HCEC 1CT (cell line): ENCODE measurements at places on chromosomes 6 and 20.

DNA sequence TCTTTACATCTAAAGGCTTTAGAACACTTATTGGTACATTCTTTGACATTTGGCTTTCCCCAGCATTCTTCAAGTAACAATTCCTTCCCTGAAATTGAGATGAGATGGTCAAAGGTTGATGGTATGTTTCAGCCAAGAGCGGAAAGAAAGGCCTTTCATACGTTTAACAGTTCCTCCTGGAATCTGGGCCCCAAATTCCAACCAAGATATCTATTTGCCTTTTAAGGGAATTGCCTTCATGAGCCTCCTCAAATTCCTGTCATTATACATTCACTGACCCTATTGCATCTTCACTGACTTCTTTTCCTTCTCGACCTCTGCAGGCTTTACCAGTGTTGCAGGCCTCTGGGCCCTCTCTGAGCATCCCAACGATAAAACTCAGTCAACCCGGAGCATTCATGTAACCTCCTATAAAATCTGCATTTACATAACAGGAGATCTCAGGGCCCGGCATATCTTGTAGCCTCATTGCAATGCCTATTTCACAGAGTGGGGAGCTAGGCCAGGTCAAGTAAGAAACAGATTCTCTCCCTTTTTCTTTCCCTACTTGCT, 18.3 kb upstream of the WFDC9 start:
- no peak for DNase-seq

DNA sequence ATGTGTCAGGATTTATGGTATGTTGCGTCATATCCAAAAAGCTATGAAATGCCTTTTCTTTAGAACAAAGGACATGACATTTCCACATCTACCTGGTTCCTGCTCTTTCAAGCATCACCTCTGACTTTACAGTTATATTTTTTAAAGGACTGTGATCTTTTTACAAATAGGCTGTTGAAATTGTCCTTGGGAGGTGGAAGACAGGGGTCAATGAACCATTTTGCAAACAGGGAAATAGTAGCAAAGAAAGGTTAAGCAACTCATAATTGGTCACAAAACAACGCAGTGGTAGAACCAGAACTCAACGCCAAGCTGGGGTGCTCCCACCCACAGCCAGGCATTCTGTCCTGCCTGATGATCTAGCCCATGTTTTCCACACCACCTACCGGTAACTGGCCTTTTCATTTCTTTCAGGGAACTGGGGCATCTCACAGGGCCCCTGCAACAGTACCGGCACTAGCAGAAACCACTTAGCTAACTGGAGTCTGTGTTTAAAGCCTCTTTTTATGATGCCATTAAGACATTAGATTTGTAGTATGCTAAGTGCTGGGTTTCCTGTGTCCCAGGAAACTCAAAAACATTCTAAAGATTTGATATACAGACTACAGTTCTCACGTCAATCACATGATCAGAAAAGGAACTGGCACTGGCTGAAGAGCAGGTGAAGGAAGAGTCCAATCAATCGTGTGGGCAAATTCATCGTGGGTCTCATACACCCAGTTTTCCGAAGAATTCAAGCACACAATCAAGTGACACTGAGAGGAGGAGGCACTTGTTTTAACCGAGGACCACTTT, 13.9 kb downstream of the ZNF217 start:
- peak; percentile 51 for DNase-seq

DNA sequence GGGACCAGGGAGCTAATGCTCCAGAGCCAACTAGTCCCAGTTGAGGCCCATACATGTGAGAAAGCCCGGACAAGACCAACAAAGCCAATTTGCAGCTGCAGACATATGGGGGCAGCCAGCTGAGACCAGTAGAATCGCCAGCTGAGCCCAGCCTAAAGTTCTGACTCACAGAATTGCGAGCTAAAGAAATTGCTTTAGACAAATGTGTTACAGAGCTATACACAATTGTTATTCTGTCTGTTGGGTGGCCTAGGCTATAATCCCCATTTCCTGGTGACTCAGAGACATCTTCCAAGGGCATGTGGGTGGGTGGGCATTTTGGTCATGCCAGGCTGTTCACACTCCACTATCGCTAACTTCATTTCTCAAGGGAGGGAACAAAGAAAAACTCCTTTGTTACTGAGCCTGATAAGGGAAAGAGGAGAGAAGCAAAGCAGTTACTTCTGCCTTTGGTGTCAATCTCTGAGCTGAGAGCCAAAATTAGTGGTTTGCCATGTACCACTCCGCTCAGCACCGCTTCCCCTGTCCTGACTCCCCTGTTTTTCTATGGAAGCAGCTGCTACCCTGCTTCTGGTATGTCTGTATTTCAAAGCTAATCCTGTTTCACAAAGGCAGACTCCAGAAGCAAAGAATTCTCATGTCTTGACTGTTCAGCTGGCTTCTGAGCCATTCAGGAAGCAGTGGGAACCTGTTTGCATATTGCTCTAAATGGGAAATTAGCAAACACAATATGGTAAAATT, 26.1 kb downstream of the SCP2D1 start:
- DNase-seq, result no peak

DNA sequence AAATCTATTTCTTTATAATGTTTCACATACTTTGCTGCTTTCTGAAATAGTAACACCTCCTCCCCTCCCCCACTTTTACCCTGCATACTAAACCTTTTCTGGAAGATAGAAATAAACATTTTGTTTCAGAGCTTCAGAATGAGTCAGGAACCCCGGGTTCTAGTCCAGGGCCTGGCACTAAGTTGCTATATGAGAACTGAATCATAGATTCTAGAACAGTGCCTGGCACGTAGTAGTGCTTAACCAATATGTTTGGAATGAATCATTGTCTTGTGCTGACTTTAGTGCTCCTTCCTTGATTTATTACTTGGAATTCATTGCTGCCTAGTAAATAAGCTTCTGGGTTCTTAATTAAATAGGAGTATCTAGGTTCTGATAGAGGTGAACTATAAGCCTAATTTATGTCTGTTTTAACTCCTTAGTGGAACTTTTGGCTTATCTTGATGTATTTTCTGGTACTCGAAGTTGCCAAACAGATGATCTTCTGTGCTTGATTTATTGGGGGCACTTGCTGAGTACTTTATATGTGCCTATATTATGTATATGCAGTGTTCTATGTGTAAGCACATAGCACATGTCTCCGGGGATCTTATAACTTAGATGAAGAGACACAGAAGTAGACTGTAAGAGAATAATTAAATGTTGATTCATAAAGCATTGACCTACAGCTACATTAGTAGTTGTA, 18.6 kb downstream of the TAB2 start:
- peak; percentile 90 for DNase-seq

GRCh38 chr6:148440877-148441453, 98.3 kb downstream of the SASH1 start:
- DNase-seq, result peak; percentile 84

DNA sequence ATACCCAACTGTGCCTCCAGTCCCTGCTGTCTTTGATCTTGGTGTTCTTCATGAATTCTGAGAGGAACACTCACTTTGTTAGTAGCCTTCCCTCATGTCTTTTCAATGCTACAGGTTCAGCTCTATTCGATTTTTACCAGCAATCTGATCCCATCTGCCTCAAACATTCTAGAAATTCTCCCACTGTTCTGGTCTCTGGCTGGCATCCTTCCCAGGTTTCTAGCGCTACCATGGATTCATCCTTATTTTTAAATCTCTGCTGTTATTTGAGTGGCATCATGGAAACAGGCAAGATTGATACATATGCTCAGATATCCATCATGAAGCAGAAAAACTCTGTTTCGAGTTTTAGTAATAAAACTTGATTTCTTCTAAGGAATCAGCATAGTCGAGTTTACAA, 94.8 kb downstream of the GRM1 start:
- no peak for DNase-seq

GRCh38 chr6:4894049-4894448, 109.8 kb downstream of the RPP40 start:
- DNase-seq, result no peak

DNA sequence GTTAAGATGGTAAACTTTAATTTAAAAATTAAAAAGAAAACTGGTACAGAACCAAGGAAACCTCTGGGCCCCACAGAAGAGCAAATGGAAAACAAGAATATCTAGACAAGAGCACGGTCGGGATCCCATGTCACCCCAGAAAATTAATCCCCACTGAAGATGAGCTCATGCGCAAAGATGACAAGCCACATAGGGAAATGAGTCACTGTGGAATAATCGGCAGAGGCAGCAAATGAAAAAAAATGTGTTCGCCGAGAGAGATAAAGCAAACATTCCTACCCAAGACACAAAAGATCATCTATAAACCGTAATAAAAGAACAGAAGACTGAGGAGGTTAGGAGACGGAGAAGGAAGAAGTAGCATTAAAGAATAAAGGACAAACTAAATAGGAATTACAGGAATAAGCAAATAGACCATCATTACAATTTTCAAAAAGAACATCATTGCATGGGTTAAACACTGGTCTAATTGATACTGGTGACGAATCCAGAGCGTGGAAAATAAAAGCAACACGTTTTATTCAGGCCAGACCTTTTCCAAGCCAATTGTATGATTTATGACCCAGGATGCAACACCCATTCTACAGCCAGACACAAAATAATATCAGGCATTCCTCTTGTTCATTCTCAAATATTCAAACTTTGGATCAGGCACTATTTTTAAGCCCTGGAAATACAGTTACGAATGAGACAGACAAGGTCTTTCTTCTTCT, 138.0 kb upstream of the ARID1B start:
- no peak for DNase-seq

DNA sequence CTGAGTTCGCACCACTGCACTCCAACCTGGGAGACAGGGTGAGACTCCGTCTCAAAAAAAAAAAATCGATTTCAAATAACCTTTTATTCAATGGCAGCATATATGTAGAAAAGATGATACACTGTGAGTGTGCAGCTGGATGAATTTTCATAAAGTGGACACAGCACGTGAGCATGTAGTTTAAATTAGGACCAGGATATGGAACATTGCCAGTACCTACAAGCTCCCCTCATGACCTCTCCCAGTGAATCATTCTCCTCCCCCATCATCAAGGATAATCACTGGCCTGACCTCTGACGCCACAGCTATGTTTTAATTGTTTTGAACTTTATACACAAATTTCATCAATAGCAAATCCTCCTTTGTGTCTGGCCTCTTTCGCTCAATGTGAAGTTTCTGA, 53.8 kb upstream of the HDAC2 start:
- DNase-seq, result peak; percentile 66

GRCh38 chr6:163651426-163651825, 236.9 kb downstream of the QKI start:
- DNase-seq, result no peak

DNA sequence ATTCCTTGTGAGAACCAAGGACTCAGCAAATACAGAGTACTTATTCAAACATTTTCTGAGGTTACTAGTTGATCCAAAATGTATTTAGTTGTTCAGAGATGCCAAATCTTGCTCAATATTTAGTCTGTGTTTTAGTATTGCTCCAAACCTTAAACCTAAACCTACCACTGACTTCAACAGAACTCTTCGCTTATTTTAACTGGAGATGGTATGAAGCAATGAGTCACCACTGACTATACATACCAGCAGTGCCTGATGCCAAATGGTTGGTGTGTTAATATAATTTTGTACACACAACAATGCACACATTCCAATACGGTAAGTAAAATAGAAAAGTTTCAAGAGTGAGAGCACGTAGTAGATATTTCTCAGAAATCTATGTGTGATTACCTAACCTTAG, 1.9 kb upstream of the SPTLC3 start:
- DNase-seq, result peak; percentile 86

DNA sequence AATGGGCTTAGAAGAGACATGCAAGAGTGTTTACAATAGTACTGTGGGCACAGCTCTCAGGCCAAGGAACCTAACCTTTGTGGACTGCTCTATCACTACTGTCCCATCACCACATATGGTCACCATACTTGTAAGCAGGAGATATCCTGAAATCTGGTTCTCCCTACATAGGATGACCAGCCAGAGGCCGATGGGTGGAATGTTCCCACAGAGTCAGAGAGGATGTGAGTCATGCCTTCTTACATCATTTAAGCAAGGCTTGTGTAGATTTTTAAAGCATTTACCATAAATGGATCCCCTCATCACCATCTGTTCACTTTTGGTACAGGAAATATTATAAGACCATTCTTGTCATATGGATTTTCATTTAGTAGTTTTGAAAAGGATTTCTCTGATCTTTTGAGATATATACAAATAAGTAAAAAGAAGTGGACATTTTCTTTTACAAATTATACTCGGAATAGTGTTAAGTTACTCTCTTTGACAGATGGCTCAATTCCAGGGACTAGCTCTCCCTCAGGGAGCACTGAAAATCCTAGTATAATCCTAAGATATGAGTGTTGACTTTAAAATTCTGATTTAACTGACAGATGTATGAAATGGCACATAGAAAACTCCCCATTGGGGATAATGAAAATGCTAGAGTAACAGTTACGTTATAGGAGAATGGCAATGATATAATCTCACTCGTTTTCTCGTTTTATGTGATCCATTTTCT, 6.6 kb downstream of the HTR1B start:
- peak; percentile 100 for DNase-seq

GRCh38 chr6:150236544-150236943, 93.7 kb downstream of the PPP1R14C start:
- DNase-seq, result no peak

- no peak for DNase-seq
Observed at GRCh38 chr6:47679322-47679906, 19.0 kb upstream of the ADGRF4 start.

DNA sequence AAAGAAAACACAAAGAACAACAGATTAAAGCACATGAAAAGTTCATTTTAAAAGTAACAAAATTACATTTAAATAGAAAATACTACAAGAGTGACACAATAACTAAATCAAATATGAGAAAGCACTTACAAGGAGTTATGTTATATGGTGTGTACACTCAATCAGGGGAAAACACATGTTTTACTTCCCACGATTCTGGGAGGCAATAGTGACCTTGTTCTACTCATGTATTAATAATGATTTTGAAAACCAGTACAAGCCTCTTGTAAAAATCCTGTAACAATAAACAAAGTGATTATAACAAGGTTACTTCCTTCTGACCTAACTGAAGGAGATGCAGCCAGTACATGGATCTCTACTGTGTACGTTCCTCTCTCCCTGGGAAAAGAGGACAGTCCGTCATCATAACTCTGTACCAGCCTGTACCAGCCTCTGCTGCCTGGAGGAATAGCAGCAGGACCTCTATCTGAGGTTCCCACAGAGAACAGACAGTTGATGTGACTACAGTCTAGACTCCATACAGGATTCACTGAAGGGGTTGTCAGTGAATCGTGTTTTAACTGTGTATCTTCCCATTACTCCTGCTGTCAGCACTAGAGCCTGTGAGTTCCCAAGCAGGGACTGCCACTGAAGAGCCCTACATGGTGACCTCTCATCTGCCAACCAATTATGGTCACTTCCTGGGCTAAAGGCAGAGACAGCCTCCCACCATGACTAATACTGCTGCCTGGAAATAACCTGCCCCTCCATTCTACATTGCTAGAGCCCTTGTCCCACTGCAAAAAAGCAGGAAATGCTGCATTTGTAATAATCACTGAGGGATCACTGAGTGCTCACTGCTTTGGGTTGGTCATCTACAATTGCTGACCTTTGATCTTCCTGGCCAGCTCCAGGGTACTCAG, 149.7 kb downstream of the KIF16B start:
- DNase-seq, result peak; percentile 14

DNA sequence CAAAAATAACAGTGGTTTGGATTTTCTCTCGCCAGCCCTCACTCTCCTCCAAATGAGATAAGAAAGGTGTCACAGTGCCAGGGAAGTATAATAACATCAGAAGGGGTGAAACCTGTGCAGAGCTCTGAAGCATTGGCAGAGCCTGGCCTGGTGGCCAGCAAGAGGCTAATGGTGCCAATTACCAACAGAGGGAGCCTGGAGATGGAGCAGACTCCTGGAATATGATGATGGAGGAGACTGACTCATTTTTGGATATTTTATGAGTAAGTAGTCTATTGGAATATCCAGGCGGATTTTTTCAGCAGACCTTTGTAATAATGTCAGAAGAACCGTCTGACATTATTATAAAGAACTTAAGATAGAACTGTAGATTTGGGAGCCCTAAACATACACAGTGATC, 442.6 kb upstream of the MARCKS start:
- DNase-seq, result peak; percentile 79
